ENCODE measurements at places on chromosomes 3 and 15.
A peak's percentile ranks its signal among the peaks of the same experiment; 100 is the strongest.

- no peak for DNase-seq
These were observed 28.5 kb upstream of the KCNMB2 start for GRCh38 chr3:178507507-178508442.

- DNase-seq, result peak; percentile 45
These were observed 141.0 kb downstream of the LPP start for GRCh38 chr3:188294823-188295487.

DNA sequence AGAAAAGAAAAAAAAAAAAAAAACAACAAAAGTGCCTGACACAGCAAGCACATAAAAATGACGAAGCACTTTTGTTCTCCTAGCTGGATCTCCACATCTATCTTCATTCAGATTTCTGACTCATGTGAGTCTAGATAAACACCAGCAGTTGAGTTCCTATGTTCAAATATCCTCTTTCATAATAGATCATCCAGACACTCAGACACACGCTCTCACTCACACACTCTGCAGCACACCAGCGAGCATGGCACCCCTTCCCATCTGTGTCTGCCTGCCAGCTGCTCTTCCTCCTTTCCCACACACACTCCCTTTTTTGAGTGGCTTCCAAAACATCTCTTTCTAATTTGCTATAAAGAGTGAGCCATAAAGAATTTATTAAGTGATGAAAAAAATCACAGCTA is 19.8 kb upstream of the CELF6 start:
- DNase-seq, result no peak

DNA sequence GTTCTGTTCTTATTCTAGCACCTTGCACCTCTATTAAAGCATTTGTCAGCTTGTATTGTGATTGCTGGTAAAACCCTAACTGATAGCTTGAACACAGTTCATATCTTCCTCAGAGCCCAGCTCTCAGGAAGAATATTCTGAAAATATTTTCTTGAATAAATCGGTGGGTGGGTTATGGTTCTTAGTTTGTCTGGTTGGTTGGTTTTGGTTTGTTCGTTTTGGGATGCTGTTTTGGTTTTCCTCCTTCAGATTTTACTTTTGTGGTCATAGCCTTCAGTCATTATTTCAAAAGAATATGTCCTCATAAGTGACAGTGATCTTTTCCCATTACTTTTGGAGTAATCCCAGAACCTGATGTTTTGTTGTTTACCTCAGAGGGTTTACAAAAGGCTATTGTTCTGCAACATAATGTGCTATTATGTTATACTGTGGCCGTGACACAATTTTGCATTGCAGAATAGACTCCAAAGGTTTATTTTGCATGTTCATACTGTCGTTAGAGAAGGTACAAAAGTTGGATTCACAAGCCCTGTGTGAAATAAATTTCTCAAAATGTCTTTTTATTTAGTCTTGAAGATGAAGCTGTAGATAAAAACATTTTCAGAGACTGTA is 2.7 kb upstream of the TMEM87A start:
- no peak for DNase-seq

- peak; percentile 90 for DNase-seq
These were observed 27.2 kb upstream of the TNFSF10 start for GRCh38 chr3:172550347-172550943.

GRCh38 chr15:71916834-71917233 is 106.5 kb downstream of the NR2E3 start:
- no peak for DNase-seq

DNA sequence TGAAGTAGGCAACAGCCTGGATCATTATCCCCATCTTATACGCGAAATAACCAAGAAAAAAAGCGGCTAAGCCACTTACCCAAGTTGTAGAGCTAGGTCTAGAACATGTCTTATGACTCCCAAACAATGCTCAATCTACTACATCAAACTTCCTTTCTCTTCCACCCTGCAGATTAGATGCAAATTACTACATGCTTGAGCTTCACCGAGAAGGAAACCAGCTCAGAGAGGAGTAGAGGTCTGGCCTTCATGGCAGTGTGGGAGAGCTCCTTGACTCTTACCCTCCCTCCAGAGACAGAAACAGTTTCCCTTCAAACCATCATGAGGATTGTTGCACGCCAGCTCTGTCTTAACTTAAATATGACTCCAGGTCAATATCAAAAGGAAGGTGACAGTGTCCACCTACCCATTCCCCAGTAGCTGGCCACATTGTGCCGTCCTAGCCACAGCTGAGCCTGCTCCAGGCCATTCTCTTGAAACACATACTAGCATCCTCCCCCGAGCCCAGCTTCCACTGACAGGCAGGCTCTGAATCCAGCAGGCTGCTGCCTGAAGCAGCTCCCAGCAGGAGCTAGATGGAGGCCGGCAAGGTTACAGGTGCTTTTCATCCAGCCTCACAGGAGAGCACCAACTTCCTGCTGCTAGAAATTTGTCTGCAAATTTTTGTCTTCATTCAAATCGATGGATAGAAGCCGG is 56.8 kb downstream of the CPN2 start:
- DNase-seq, result no peak

- no peak for DNase-seq
These were observed 488.6 kb downstream of the MAGI1 start for GRCh38 chr3:65550137-65550536.

- no peak for DNase-seq
These were observed 104.9 kb upstream of the EOMES start for GRCh38 chr3:27827041-27827440.

GRCh38 chr3:197076415-197076814 is 46.8 kb upstream of the MELTF start:
- DNase-seq, result no peak

GRCh38 chr15:96693990-96694517 is 363.6 kb downstream of the NR2F2 start:
- DNase-seq, result no peak

DNA sequence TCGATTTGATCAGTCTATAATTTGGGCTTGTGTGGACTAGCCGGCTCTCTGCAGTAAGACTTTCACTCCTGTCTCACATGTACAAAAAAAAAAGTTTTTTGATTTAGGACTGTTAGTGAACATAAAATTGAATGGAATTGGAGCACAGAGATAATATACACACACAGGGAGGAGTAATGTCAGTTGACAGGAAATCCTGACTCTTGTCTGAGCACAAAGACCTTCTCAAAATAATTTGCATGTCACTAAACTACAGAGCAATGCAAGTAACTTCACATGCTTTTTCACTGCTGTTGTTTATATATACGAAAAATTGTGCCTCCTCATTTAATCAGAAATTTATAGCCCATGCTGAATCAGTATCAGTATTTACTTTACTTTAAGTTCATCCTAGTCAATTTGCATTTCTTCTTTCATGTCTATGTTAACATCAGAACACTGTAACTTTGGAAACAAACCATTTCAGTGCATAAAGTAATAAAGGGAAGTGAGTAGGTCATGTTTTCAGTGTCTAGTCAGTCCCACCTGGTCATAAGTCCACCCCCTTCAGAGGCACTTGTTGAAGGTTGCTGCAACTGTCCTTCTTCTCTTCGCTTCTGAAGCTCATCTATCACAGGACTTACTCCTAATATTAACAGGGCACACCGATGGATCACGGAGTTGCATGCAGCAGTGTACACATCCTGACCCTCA is 115.8 kb downstream of the FBXL22 start:
- DNase-seq, result no peak

DNA sequence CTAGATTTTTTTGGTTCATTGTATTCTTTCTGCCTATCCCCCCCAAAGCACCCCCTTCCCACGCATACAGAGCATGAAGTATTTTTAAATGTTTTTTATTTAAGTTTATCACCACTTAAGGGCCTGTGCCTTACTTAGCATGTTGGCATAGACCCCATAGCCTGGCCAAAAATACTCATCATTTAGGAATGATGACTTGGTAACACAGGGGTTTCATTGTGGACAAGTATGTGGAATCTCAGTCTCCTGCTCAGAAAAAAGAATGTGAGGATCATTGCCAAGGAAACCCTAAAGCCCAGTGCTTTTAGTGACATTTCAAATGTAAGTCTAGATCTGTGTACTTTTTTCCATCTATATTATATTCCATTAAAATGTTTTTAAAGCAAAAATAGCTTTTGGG is 146.3 kb downstream of the ALCAM start:
- no peak for DNase-seq

DNA sequence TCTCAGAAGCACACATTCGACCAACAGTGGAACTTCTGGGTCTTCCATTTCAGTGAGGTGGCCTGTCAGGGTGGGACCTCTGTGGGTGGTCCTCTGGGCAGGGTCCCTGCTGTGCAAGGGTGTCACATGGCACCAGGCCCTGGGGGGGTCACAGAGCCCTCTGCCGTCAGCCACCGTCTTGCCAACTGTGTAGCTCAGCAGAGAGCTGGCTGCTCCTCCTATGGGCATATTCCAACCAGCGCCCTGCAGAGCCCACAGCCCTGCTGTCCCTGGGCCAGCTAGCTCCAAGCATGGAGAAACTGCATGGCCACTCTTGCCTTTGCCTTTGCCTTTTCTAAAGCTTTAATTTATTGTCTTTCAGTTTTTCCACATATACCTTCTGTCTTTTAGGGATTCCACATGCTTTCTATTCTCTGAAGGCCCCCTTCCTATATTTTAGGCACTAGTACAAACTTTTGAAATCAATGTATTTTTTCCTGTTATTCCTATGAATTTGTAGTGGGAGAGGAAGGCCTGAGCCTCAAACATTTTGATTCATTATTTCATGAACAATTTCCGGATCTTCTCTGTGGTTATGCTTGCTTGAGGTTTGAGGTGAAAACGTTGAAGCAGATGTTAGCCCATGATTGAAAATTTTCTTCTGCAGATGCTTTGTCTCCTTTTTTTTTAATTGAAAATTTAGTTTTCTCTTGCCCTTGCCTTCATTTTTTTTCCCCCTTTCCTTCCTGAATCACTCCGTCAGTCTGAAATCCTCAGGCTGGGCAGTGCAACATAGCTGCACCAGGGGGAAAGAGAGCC is 11.7 kb downstream of the IQCF1 start:
- DNase-seq, result peak; percentile 5

DNA sequence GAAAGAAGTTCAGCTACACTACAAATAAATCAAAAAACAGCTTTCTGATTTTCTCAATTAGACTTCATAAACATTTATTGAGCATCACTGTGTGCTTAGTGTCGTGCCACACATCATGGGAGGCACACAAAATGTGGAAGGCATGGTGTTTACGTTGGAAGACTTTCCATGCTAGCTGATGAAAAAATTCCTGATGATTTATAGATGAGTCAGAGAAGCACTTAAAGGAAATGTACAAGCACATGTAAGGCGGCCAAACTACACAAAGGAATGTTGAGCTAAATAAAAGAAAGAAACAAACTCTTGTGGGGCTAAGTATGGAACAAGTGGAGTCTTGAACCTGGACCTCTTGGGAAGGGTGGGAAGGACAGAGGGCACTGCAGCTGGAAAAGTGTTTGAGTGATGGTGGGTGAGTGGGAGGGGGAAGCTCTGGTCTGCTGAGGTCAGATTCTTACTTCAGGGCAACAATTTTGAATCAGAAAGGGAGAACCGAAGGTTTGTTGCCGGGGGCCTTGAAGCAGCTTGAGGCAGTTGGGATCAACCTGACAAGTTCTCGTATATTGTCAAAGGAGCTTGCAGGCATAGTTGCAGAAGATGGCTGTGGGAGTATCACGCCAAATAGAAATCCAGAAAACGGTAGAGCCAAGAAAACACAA is 66.9 kb downstream of the FOXB1 start:
- DNase-seq, result no peak

GRCh38 chr15:85619992-85620689 is 174.6 kb downstream of the KLHL25 start:
- DNase-seq, result no peak

DNA sequence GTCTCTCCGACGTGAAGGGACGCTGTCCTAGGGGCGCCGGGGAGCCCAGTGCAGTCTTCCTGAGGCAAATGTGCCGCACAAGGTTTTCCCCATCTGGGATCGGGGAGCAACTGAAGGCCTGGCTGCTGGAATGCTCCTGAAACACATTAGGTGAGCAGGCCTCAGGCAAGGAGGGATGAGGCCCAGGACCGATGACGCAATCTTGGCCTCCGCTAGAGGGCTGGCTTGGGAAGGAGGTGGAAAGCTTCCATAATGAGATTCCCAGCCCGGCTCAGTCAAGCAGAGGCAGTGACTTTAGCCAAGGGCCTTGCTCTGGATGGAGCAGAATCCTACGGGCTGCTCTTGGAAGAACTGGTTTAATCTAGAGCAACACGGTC is 50.8 kb downstream of the CPN2 start:
- DNase-seq, result no peak

GRCh38 chr15:38299216-38299615 is 46.6 kb downstream of the SPRED1 start:
- DNase-seq, result no peak

GRCh38 chr3:4355401-4356219 is 52.4 kb downstream of the SETMAR start:
- no peak for DNase-seq

GRCh38 chr3:185176750-185177359 is 24.0 kb upstream of the C3orf70 start:
- DNase-seq, result peak; percentile 25

- DNase-seq, result no peak
These were observed 226.7 kb upstream of the ALCAM start for GRCh38 chr3:105139881-105140560.

GRCh38 chr3:110779581-110779980 is 292.0 kb upstream of the NECTIN3 start:
- no peak for DNase-seq

DNA sequence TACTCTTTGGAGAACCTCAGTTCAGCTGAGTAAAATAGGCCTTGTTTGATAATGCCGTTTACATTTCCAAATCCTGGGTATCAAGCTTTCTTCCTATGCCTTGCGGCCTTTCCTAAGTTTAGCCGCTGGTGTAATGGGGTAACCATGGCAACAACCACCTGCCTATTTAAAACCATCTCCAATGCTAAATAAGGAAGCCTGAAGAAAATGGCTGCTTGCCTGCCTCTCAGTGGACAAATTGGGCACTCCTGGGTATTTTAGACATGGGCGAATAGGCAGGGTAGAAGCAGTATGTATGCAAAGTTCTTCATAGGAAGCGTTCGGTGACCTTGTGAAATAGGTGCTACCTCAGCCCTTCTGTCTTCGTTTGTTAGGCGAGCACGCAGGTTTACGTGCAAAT is 122.7 kb downstream of the DGKG start:
- no peak for DNase-seq

DNA sequence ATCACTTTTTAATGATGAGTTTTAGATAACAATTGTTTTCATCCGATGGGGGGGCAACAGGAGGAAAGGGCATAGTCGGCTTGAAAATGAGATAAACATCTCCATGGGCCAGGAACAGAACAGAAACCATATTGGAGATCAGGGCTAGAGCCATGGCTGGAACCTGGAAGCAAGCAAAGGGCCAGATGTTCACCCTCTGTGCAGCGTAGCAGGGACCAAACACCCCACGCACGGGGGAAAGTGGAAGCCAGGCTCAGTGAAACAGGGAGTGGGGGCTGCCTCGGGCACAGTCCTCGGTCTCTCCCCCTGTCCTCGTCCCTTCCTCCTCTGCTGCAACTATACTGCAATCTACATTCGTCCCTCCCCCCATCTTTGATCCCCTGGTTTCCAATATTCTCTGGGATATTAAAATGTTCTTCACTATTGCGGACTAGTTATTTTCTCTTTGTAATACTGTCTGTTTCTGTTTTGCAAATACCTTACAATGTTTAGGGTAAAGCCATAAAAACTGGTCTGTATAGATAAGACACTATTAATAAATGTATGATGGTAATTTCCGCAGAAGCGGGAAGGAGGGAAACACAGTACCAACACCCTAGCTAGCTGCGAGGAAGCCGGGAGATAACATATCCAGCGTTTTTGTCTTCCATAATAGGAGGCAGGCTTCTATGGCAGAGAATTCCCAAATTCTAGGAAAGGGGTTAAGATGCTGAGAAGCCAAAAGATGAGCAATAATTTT is 121.5 kb downstream of the XXYLT1 start:
- no peak for DNase-seq
